CD4-positive, alpha-beta T cell treated with Interleukin-4 for 4 hours (primary cell): ENCODE measurements at places on chromosomes 6 and 20.

GRCh38 chr6:98669371-98669770 lies 165.0 kb upstream of the POU3F2 start:
- no peak for DNase-seq

DNA sequence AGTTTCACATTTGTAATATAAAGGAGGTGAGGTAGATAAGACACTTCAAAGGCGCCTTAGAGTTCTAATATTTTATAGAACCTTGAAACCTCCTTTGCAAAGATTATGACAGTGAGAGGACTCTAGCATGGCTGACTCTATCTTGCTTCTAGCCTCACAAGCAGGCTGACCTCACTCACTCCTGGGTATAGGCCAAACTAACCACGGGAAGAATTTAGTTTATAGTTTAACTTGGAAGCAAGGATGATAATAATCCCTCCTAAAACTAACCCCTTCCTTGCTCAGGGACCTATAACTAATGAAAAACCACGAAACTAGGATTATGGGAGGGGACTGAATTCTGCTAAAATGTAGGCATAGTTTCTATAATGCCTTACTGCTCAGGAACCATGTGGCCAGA lies 84.3 kb downstream of the FILIP1 start:
- no peak for DNase-seq

DNA sequence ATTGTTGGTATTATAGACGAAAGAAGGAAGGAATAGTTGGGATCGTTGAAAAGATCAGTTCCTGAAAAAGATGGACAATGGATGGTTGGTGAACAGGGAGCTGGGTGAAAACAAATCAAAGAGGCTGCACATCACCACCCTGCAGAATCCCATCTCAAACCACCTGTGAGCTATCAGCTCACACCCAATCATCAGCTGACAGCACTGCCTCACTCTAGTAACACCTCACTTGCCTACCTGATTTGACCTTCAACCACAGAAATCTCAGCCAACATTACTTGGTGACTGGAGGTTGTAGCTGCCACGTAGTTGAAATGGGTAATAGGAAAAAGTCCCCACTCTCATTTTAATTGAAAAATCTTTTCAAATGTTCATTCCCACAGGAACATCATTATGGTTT lies 101.8 kb upstream of the DST start:
- DNase-seq: no peak

DNA sequence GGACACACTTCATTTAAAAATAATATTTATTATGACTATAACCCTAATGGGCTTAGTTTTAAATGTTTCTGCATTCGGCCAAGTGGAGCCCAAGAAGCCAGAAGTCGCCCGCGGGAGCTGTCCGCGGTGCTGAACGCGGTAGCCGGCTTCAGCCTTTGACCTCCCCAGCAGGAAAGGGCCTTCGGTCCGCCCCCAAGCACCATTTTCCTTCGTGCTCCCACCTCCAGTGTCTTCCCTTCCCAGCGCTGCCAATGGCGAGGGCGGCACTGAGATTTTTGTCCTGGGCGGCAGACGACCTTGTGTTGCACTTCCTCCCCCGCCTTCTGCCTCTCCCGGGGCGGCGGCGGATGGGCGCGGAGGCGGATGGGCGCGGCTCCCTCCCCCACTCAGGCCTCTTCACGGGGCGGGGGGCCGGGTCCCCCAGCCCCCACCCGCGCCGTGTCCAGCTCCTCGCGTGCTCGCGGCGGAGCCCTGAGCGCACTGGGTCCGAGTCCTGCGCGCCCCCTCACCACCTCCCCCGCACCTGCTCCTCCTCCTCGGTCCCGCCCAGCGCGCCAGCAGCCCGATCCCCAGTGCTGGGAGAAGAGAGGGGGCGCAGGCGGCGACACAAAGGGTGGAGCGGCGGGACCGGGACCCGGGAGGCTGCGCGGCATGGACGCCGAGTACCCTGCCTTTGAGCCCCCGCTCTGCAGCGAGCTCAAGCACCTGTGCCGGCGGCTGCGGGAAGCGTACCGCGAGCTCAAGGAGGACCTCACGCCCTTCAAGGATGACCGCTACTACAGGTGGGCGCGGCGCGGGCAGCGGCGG lies 23.6 kb upstream of the TMEM181 start:
- peak; percentile 57 for DNase-seq

DNA sequence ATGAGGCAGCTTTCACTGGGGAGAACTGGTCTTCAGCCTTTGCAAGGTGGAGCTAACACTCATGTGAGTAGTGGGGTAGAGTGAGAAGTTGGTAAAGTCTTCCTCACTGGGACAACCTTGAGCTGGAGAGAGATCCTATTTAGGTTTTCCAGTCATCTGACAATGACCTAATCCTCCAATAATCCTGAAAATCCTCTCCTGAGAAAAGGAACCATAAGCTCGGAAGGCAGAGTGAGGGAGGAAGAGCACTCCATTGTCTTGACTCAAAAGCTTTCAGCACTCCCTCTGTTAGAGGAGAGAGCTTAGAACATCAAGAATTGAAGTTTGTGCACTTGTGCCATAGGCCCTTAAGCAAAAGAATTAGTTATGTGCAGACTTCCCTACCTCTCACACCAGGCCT lies 77.8 kb downstream of the TRAM2 start:
- DNase-seq: no peak

DNA sequence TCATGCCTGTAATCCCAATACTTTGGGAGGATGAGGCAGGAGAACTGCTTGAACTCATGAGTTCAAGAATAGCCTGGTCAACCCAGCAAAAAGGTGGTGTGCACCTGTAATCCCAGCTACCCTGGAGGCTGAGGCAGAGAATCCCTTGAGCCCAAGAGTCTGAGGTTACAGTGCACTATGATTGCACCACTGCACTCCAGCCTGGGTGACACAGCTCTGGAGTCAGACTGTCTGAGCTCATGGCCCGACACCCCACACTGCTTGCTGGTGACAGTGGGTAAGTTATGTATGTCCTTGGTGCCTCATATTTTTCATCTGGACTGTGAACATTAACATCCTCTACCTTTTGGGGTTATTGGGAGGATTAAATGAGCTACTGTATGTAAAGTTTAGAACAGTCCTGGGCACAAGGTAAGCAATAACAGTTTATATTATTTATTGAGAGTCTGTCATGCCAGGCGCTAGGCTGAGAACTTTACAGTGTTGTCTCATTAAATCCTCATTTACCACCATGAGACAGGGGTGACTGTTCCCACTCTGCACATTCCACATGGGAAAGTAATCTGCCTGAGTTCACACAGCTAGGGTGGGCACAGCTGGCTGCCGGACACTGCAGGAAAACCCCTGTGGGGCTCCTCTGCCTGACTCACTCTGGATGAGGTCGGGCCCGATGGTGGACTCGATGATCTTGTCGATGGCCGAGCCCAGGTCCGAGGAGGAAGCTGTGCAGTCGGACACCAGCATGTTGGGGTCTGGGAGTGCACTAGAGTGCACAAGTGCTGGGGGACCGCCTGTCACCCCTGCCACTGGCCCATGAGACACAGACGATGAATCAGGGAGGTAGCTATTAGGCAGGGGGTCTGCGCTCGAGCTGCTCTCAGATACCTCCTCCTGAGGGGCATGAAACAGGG lies 2.9 kb downstream of the ZNF335 start:
- DNase-seq: no peak

- no peak for DNase-seq
Observed at GRCh38 chr6:49430187-49430586, 32.9 kb downstream of the MMUT start.

- peak; percentile 35 for DNase-seq
Observed at GRCh38 chr20:36974660-36975059, 23.2 kb upstream of the SAMHD1 start.

GRCh38 chr6:44675449-44675848 lies 287.9 kb downstream of the CDC5L start:
- no peak for DNase-seq

GRCh38 chr6:53484476-53485280 lies 60.2 kb downstream of the GCLC start:
- DNase-seq: peak; percentile 67

DNA sequence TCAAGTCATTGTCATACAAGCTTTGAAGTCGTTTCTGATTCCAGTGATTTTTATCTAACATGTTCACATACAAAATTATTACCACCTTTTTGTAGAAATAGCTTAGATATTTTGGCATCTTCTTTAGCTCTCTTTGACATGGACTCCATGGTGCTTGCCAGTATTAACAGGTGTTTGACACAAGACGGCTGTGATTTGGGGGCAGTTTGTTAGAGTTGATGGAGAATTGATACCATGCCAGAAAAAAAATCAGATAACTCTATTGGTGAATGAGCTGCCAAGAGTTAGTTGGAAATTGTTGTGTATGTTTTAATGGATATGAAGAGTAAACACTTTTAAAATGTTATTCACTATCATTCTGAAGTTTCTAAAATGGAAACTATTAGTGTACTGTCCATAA lies 146.6 kb upstream of the LAMP5 start:
- DNase-seq: no peak

DNA sequence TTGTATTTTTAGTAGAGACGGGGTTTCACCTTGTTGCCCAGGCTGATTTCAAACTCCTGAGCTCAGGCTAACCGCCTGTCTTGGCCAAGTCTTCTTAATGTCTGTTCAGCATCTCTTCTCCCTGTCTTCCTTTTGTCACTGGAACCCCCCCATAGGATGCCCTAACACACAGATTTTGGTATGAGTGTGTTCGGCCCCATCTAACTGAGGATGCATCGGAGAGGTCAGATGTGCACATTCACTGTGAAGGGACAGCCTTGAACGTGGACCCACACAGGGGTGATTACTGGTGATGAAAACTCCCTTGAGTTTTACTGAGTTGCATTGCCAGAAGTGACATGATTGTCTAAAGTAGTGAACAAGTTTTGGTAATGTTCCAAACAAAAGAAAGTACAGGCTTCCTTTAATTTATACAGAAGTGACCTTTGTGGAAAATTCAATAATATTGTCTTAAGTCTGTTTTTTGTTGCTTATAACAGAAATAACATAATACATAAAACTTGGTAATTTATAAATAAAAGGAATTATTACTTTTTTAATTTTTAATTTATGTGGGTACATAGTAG lies 40.5 kb upstream of the NCOA3 start:
- no peak for DNase-seq

DNA sequence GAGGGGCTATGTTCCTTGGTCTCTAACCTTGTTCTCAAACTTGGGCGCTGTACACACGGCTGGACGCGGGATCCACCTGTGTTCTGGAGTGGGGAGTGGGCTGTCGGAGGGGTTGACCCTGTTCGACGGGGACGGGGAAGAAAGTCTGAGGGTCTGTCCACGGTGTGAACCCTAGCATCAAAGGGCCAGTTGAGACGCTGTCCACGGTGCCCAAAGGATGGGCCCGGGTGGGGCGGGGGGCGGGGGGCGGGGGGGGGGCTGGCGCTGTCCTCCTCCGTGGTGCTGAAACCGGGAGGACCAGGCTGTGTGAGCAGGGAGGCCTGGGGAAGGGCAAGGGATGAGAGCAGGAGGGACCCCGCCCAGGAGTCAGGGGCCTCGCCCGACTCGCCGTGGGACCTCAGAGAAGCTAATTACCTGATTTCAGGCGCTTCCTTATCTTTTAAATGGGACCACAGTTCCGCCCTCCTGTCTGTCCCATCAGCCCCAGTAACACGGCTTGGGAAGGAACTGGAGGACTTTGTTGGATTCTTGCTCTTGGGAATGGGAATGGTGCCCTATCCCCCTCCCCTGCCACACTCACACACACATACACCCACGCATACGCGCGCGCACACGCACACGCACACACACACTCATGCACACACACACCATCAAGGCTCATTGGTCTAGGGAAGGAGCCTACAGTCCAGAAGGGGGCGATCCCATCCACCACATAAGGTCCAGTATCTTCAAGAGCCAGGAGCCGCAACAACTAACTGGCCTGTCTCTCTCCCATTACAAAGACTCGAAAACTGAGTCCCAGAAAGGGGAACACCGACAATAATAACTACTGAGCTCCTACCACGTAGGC lies 1.0 kb upstream of the VSTM2L start:
- DNase-seq: no peak

- no peak for DNase-seq
Observed at GRCh38 chr20:61609461-61609860, 357.4 kb downstream of the CDH4 start.
